ENCODE measurements at places on chromosomes 4 and X.

DNA sequence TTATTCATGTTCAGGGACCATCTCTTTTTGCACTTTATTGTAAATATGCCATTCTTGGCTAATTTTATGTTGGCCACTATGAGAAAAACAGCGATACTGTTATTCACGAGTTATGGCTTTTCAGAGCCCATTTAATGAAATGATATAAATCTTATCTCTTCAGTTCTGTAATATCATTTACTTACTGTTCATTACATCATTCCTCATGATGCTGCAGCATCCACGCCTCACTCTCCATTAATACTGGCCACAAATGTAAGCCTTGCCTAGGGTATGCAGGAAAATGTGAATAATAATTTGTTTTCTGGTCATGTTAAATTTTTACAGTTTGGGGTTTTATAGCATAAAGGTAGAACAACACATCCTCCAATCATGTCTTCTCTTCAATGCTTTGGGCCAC lies 639.6 kb downstream of the SMARCA1 start:
- no peak for DNase-seq

- no peak for DNase-seq
These were observed 46.3 kb upstream of the BCLAF3 start for GRCh38 chrX:20037186-20037585.

DNA sequence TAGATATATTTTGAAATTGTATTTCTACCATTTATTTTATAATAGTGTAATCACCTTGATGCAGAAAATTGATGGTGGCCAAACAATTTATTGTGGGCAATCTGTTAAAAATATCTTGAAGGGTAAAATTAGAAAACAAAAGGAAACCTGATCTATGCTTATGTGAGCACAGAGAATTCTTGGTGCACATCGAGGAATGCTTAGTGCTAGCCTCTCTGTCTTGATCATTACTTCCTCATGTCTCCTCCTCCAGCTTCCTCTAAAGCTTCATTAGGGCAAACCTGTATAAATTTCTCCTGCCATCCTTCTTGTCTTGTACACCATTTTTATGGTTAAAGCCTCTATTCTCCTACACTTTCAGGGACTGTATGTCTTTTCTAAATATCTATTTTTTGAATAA lies 725.8 kb downstream of the RAPGEF2 start:
- no peak for DNase-seq

GRCh38 chrX:23637187-23637586 lies 30.1 kb upstream of the PRDX4 start:
- no peak for DNase-seq

DNA sequence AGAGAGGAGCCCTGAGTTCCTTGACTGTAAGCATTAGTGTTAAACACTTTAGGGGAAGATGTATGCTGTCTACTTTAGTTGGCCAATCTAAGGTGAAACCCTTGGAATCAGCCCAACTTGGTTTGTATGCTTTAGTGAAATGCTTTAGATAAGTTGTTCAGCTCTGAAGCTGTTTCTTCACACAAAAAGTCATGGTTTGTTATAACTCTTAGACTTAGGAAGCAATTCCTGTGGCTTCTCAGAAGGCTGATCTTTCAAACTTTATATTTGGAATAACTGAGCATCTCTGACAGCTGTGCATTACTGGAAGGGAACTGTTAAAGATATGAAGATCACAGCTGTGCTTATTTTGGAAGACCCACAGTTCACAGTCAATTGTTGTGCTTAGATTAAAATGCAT lies 714.1 kb downstream of the FAT4 start:
- no peak for DNase-seq

DNA sequence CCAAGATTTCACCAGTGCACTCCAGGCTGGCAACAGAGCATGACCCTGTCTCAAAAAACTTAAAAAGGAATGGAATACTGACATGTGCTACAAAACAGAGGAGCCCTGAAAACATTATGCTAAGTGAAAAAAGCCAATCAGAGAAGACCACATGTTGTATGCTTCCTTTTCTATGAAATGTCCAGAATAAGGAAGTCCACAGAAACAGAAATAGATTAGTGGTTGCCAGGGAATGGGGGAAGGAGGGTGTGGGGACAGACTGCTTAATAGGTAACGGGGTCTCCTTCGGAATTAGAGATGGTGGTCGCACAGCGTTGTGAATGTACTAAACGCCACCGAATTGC lies 30.1 kb upstream of the KIAA0232 start:
- no peak for DNase-seq

- DNase-seq: no peak
These were observed 3.6 kb downstream of the SLC10A6 start for GRCh38 chr4:86845593-86845992.
